ENCODE measurements at places on chromosomes 5 and 9.

GRCh38 chr5:39500551-39501175 lies 75.9 kb upstream of the DAB2 start:
- DNase-seq: no peak

DNA sequence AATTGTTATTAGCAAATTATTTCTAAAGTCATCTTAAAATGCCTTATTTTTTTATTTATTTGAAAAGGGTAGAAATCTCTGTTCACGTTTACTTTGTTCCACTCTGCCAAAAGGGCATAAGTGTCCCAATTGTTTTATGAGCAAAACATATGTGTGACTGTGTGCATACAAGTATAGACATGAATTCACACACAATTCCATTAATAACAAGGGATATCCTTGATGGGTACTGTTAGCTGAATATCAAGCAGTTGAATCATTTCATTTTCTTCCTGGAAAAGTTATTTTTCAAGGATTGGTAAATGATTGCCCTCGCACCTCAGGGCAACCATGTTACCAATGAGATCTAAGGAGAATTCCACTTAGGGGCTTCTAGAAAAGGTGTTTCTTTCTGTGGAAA lies 92.1 kb upstream of the TAF11L2 start:
- DNase-seq: no peak

DNA sequence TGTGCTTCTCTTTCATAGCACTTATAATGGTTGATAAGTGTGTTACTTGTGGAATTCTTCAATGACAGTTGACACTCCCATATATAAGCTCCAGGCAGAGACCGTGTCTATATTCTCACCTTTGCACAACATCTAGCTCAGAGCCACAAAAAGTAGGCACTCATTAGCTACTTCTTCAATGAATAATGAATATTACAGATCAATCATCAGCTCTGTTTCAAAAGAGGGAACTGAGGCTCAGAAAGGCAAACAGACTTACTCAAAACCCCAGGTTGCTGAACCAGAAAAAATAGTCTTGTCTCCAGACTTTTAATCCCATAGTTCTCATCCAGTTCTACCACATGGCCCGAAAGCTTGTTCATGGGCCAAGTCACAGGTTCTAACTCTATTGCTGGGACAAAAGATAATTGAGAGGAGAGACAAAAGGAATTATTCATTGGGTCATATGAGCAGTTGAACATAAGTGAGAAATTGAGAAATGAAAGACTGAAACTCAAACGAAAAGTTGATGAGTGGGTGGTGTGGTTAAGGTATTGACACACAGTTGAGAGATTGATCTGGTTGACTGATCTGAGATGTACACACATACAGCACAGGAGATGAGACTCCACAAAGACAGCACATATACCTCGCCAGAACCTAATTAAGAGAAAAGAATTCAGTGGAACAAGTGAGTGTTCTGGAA lies 381.6 kb downstream of the EFNA5 start:
- DNase-seq: no peak

DNA sequence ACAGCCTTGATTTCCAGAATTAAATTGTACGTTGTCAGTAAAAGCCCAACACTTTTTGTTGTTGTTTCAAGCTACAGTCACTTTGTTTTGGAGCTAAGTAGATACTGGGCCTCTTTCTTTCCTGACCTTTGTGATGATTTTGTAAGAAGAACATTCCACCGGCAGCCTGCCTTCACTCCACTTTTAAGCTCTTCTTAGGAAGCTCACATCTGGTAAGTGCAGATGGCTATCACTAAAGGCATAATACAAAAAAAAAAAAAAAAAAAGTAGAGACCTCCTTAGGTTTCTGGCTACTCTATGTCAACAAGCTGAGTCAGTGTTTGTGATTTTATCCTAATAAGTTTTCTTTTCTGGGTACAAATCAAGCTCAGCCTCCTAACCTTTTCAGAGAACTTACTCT lies 1922.1 kb upstream of the WWC1 start:
- DNase-seq: no peak

DNA sequence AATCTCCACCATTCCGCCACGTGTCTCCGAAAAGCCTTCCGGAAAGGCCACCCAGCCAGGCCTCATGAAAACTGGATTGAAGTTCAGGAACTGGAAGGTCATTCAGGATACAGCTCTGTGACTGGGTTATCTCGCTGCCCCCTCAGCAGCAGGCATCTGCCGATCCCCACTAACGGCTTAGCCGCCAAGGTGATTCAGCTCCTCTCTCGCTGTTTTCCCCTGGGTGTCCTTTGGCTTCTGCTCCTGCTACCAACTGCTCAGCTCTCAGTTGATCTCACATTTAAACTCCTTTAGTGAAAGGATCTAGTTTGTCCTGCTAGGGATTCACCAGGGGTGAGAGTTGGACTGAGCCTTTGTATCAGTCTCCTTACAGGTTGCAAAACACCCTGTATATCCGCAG lies 2.2 kb upstream of the GDNF start:
- no peak for DNase-seq

DNA sequence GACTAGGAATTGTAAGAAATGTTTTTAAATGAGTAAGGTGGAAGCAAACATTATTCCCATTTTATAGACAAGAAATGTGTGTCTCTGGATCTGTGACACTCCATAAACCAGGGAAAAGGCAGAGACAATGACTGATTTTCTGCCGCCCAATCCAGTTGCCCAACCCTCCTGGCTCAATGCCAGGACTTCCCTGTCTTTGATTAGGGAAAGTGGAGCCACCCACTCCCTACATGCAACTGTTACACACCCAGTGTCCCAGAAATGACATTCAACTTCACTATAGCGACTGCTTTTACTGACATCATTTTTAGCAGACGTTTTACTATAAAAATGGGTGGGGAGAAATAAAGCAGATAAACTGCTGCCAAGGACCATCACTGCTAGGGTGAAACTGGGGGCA lies 79.7 kb downstream of the THBS4 start:
- DNase-seq: no peak

DNA sequence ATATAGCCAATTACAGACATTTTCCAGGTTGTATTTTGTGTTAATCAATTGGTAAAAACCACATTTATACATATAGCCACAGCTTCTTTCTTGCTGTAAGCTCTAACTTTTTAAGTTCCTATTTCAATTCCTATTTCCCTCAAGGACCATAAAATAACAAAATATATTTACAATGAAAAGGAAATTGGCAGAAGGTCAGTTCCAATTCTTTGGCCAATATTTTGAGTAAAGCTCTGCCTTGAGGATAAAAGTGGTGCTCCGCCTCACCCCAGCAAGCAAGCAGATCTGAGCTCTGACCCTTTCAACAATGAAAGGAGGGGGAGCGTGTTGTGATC lies 203.4 kb upstream of the RASEF start:
- DNase-seq: no peak

DNA sequence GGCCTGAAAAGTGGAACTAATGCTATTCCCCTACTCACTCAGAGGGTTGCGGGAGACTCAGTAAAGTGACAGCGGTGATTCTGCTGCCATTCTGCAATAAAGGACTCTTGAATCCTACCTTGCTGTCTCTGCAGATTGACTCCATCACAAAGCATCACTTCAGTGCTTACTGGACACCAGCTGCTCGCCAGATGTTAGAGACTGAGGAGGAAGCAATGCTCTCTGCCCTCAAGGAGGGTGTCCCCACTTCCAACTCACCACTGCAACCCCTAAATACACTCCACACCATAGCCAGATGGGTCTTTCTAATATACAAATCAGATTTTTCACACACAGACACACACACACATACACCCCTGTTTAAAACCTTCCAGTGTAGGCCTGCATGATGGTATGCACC lies 21.4 kb downstream of the TTLL11 start:
- DNase-seq: no peak

DNA sequence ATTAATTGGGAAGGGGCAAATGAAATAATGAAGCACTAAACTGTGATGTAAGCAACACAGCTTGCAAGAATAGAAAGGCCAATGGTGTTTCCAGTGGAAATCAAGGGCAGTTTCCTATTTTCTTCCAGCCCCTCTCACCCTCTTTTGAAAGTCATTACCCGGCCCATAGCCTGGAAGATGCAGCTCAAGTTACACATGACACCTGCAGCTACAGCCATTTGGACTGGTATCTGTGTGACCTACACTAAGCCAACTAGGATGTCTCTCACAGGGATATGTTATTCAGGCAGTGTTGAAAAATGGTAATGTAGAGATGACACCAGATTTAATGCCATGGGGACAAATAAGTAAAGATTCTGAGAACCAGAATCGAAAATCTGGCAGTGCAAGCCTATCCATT lies 439.4 kb upstream of the ZNF462 start:
- DNase-seq: no peak

GRCh38 chr9:76441551-76442322 lies 17.2 kb upstream of the GCNT1 start:
- no peak for DNase-seq

GRCh38 chr5:179371121-179371510 lies 25.9 kb upstream of the ADAMTS2 start:
- DNase-seq: no peak

DNA sequence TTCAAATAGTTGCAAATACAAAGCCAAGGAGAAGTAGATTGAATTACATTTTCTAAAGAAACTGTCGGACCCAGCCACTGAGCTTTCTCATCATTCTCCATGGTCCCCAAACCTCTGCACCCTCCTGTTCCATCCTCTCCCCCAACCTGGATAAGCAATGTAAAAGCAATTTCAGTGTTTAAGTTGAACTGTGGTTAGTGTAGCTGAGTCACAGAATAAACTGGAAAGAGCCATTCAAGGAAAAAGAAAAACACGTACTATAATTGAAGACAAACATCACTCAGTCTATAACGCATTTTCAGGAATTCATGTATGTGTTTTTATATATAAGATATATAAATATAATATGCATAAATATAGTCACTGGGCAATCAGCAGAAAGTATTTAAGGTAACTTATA lies 54.1 kb upstream of the TMEM161B start:
- no peak for DNase-seq

- no peak for DNase-seq
These were observed 3.7 kb downstream of the TLN1 start for GRCh38 chr9:35728041-35728971.

GRCh38 chr5:14595189-14595588 lies 13.6 kb downstream of the OTULINL start:
- DNase-seq: no peak

DNA sequence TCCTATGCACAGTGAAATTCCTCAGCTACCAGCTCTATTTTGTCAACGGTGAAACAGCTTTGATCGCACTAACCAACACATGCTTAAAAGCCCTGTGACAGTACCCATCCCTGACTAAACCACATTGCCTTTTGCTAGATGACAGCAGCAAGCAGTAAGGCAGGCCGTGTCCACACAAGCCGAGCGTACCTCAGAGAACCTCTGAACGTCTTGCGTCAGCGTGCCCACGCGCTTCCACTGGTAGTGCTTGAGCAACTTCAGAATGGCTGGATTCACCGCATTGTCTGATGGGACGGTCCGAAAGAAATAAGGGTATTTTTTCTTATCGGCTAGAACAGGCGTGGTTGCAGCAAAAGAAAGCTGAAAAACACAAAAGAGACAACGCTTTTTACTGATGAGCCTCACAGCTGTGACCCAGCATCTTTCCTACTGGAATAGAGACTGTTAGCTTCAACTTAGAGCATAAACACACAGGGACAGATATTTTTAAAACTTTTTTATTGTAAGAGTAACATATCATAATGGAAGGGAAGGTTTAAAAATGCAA lies 167.0 kb downstream of the GABBR2 start:
- DNase-seq: no peak

DNA sequence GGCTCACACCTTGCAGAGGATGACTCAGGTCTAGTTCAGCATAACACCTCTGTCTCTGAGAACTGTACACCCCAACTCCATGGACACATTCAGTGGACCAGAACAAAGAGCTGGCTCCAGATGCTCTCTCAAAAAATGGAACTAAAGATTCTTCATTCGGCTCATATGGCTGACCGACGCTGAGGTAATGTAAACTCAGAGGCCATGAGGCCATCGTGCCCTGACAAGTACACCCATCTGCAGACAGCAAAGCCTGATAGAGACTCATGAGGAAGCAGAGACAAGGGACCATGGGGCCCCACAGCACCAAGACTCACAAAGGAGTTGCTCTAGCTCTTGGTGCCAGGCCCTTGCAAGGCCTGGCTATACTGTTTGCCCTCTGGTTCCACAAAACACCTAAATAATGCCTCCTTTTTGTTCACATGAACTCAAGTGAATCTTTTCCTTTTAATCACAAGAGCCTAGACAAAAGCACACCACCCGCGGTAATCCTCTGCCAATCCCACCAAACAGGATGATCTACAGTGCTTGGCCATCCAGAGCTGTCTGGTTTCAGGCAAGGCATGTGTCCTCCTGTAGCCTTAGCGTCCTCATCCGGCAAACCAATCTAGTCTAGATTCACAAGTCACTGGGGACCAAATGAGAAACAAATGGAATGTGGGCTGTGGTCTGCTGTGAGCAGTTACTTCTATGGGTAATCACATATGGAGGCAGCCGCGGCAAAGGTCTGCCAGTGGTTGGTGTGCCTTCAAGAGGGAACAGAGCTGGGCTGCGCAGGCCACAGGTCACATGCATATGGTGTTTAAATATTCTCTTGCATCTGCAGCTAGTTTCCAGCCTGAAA lies 22.7 kb downstream of the MED27 start:
- no peak for DNase-seq

DNA sequence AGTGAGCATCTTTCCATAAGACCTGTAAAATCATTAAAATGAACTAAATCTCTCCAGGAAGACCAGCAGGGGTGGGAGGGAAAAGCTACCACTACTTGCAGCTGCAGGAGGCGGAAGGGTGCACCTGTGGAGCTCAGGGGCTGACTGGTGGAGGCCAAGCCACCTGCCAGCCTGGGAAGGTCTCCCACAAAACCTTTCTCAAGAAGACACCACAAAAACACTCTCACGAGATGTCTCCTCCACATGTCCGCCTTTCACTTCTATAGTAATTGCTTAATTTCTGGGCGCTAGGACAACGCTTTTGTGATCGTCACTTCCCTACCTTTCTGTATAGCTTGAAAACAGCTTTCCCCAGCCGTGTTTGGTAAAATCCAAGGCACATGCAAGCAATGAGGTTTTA lies 114.4 kb downstream of the ROR2 start:
- no peak for DNase-seq

DNA sequence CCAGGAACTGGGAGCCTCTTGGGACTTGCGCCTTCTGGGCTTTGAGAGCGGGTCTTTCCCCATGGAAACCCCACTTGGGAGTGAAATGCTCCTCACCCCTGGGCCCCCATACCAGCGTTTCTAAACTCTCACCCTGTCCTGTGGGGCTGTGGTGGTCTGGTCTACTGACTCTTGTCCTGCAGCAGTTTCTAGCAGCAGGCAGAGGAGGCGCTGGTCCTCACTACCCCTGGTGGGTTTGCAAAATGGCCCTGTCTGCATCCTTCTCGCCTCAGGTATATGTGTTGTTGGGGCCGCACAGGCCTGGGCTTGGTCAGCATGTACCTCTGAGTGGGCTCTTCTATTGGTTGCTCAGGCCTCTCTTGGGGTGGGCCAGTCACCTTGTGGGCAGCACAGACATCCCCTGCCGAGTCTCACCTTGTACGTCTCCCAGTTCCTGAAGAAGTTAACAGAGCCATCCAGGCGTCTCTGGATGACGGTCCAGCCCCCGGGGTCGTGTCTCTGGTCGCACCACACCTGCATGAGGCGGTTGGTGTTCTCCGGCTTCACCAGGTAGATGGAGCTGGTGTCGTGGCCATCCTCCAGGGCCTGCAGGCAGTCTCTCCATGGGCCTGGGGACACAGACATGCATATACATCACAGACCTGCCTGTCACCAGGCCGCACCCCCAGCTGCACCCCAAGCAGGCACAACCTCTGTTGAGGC lies 29.0 kb downstream of the ANGPTL2 start:
- DNase-seq: no peak

GRCh38 chr9:117234103-117234502 lies 180.8 kb downstream of the ASTN2 start:
- DNase-seq: peak; percentile 76

GRCh38 chr9:107127608-107128007 lies 155.5 kb upstream of the RAD23B start:
- no peak for DNase-seq

GRCh38 chr5:20949636-20950035 lies 961.6 kb upstream of the CDH18 start:
- DNase-seq: no peak

Data from NCI-H1694 (cell line).